ENCODE measurements at places on chromosomes 11 and 22.
A peak's percentile ranks its signal among the peaks of the same experiment; 100 is the strongest.

DNA sequence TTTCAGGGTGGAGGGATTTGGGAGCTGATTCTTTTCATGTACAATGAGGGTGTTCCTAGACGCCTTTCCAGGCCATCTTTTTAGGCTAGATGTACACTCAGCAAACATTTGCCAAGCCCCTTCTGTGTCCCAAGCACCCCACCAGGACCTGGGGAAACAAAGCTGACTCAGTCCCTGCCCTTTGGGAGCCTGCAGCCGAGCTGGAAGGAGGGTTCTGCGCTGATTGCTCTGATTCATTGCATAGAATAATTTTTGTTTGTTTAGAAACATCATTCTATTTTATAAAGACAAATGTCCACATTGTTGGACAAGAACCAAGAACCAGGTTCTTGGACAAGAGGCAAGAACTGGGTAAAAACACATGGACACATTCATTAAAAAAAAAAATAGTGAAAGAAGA, 16.7 kb downstream of the TP53AIP1 start:
- peak; percentile 77 for DNase-seq

DNA sequence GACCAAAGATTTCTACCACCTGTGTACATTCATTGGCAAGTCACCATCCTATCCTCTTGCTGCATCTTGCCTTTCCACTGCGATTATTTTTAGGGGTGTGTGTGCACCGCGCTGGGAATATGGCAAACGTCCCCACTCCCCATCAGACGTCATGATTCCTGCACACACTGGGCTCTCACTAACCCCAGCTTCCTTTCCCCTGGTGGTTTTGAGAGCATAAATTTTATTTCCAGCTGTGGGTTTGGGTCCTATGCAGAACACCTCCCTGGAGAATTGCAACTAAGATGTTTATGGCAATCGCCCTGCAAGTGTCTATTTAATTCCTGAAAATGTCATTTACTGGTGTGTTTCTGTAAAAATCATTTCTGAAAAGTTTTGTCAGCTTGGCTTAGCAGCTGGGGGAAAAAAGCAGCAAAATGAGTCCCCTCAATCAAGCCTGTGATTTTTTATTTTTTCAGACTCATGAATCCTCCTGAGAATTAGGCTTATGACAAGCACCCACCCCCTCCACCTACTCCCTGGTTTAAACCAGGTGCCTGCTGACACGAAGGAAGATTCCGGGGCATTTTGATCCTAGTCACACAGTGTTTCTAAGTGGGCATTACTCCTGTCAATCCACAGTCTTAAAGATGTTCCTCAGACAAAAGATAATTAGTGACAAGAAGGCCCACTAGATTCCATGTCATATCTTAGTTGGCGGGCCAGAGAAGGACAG, 23.8 kb downstream of the UPB1 start:
- DNase-seq: no peak

DNA sequence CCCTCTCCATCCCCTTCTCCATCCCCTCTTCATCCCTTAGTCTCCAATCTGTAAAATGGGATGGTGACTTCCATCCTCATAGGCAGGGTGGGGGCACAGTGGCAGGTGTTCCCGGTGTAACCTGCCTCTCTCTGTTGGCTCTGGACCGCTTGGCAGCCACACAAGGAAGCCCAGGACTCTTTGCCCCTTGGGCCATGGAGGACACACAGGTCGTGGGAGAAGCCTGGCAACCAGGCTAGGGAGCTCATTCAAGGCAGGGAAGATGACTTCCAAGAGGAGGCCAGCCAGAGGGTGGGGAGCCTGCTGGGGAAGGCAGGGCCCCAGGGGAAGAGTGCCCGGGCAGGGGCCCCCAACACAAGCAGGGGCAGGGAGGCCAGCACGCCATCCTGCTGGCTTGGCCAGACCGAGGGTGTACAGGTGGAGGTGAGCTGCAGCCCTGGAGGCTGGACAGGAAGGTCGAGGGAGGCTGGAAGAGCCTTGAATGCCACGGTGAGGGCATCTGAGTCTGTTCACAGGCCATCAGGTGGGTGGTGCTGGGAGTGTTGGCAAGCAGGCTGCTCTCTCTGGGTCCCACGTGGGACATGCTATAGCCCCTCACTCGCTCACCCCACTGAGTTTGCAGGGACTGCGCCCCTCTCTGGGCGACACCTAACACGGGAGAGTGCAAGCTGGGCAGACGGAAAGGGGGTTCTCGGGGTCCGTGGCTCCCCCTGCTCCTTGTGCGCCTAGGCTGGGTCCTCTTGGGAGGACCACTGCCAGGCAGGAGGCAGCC, 15.5 kb upstream of the CTSD start:
- no peak for DNase-seq

GRCh38 chr11:662689-663274, 25.7 kb downstream of the DRD4 start:
- peak; percentile 9 for DNase-seq

GRCh38 chr11:126332221-126332711, 23.2 kb upstream of the ST3GAL4 start:
- no peak for DNase-seq

GRCh38 chr11:33399421-33399820, 142.2 kb downstream of the HIPK3 start:
- no peak for DNase-seq

Measured in COR-L47 (cell line).